ENCODE measurements at places on chromosomes 6 and 20.

GRCh38 chr6:40394381-40394780, 192.8 kb downstream of the LRFN2 start:
- DNase-seq, result no peak

GRCh38 chr6:64249115-64249514, 613.5 kb downstream of the PHF3 start:
- no peak for DNase-seq

GRCh38 chr20:20663841-20664240, 48.6 kb downstream of the RALGAPA2 start:
- DNase-seq, result no peak

- no peak for DNase-seq
Measured at GRCh38 chr6:162638931-162639574, 88.5 kb downstream of the PRKN start.

DNA sequence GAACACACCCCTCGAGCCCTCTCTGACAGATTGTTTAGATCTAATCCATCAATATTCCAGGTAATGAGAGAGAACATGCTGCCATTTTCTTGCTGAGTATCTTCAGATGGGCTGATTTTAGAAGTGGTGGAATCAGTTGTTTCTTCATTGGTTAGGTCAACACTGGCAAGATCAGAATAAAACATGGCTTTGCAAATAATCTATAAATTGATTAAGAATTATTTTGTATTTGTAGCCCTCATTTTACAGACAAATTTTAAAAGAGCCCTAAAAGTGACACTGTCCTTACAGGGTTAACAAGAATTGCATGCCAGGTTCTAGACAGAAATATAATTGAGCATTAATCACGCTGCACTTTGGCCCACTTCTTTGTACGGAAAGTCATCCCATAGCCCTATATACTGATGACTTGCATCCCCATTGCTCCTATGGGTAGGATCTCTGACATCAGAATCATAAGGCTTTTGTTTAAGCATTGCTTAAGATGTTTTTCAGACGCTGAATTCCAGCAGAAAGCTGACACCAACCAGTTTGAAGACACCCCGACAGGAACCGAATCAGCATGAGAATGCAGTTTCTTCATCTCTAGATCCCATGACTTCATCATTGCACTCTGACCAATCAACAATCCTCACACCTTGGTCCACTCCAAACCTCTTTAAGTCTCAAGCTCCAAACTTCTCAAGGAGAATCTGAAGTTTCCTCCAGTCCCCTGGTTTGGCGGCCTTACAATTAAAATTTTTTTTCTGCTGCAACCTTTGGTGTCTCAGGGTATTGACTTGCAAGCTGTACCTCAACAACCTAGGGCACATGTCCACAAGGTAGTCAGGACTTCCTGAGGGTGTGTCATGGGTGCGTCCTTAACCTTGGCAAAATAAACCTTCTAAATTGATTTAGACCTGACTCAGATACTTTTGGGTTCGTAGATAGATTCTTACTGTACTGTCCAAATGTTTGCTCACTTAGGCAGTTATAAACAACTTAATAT, 7.8 kb downstream of the TDP2 start:
- DNase-seq, result peak; percentile 71

- DNase-seq, result no peak
Measured at GRCh38 chr20:59751075-59751711, 146.9 kb downstream of the PHACTR3 start.

DNA sequence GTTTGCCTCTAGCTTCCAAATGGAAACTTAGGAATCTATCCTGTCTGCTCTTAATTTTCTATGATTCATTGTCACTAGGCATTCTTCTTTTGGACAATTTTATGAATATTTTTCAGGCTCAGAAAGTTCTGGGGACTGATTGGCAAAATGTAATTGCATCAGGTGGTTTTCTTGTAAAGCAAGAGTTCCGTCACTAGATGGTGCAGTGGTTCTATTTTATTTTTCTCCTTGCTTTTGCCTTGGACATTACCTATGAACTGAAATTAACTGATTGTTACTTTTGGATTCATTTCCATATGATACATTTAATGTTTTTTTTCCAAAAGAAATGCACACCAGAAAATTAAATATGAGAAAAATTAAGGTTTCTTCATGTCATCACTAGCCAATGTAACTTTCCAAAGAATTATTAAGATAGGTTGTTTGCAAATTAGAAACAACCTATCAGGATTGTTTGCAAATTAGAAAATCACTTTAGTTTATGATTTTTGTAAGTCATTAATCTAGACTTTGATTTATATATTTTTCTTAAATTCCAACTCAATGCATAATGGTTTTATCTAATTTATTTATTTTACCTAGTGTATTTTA, 48.0 kb downstream of the TMEM170B start:
- peak; percentile 55 for DNase-seq

GRCh38 chr20:59598625-59599310, 5.6 kb upstream of the PHACTR3 start:
- DNase-seq, result no peak

DNA sequence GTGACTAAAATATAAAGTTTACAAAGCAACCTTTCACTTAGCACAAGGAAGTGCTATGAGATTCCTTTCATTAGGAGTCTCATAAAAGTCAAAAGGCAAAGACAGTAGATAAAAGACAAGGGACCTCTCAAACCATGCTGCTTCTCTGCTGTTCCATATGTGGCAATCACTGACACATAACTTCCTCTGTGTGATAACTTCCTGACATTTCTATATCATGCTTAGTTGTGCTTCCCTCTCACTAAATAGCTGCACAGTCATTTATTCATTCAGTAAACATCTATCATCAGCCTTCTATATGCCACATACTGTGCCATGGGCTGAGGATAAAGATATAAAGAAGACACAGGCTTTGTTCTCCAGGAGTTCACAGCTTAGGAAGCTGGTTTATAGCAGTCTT, 214.8 kb upstream of the GRIK2 start:
- no peak for DNase-seq

GRCh38 chr20:61659994-61660346, 405.7 kb downstream of the TAF4 start:
- DNase-seq, result no peak

- no peak for DNase-seq
Measured at GRCh38 chr20:63736893-63737694, 630 bp downstream of the LIME1 start.

DNA sequence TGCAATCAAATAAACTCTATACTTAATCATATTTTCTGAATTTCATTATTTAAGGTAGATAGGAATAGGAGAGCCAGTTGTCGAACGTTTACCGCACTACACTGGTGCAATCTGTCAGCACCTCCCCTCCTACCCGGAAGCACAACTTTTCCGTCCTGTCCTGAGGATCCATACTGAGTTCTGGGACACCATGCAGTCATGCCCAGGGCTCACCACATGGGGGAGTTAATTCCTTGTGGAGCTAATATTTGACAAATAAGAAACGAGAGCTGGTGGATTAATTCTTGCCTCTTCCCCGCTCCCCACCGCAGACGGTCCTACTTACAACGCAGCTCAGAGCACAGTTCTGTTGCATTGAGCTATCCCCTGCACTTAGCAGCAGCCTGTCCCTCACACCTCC, 107.7 kb upstream of the RALGAPA2 start:
- DNase-seq, result no peak

- no peak for DNase-seq
Measured at GRCh38 chr6:137223370-137224131, 4.4 kb upstream of the IFNGR1 start.

DNA sequence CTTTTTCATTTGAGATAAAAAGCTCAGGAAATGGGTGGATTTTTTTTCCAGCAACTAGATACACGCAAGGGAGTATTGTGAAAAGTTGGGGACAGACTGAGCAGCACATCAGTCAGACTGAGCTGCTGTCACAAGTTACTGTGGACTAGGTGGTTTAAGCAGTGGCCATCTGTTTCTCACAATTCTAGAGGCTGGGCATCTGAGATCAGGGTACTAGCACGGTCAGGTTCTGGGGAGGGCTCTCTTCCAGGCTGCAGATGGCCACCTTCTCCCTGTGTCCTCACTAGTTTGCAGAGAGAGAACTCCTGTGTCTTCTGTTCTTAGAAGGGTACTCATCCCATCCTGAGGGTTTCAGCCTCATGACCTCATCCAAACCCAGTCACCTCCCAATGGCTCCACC, 178.3 kb downstream of the SYNDIG1 start:
- DNase-seq, result no peak

GRCh38 chr20:44837946-44838345, 27.6 kb upstream of the RIMS4 start:
- DNase-seq, result no peak

DNA sequence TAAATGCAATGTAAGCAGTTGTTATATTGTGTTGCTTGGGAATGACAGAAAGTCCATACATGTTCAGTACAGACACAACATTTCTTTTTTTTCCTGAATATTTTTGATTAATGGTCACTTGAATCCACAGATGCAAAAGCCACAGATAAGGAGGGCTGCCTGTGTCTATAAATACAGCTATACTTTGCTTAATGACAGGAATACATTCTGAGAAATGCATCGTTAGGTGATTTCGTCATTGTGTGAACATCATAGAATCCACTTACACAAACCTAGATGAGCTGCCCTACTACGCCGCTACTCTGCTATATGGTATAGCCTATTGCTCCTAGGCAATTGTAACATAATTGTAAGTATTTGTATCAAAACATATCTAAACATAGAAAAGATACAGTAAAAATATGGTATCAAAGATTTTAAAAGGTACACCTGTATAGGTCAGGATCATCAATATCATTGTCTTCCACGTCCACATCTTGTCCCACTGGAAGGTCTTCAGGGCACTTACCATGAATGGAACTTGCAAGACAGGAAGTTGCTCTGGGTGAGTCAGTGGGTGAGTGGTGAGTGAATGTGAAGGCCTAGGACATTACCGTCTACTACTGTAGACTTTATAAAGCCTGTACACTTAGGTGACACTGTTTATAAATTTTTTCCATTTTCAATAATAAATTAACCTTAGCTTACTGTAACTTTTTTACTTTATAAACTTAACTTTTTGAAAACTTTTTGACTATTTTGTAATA, 27.9 kb upstream of the POPDC3 start:
- DNase-seq, result no peak

GRCh38 chr6:121549736-121550135, 114.3 kb downstream of the GJA1 start:
- DNase-seq, result peak; percentile 70

GRCh38 chr6:83911278-83911677, 51.8 kb downstream of the CYB5R4 start:
- no peak for DNase-seq

- DNase-seq, result no peak
Measured at GRCh38 chr20:62031462-62032092, 34.1 kb downstream of the TAF4 start.

GRCh38 chr20:6671829-6672228, 95.7 kb upstream of the BMP2 start:
- DNase-seq, result no peak

DNA sequence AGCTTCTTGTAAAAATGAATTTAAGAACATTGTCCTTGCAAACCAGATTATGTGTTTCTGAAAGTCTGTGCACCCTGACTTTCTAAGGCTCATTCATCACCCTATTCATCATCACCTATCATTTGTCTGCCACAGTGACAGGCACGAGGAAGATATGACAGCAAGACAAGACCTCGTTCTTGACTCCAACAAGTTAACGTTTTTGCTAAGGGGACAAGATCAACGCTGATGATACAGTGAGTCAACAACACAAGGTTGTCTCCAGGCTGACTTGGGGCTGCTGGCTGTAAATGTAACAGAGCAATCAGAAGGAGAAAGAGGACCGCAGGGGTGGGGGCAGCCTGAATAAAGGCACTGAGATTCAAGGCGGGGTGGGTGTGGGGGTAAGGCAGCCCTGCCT, 94.2 kb downstream of the FOXC1 start:
- no peak for DNase-seq

DNA sequence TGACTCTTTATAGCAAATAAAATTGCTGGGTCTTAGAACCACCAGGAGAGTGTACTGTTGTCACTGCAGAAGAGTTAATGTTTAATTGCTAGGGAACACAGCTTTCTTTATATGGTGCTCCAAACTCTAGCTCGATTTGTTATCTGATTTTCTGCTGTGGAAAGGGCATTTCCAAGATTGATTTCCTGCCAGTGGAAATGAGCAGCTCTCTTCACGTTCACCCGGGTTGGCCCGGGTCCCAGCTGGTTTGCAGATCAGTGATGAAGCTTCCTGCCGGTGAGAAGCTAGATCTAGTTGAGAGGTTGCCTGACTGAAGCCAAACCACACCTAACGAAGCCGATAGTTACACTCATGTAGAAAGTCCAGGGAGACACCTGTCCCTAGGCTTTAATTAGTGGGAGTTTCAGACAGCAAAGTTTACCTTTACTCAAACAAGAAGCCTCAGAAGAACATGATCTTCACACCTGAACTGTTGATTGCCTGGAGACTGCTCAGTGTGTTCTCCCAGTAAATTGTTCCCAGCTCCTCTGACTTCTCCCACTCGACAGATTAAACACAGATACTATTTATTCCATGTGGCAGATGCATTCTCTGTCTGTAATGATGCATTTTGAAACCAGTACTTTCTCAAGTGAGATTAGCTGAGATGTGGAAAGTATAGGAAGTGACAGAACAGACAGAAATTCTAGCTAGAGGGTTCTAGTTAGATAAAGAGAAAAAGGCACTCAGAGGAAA, 27.8 kb downstream of the PAQR8 start:
- DNase-seq, result no peak
